Effector memory CD8-positive, alpha-beta T cell (primary cell): ENCODE measurements at places on chromosomes 16 and 17.

- DNase-seq, result no peak
- no peaks in the 10 kb centered on the region for H3K36me3 ChIP-seq
- no peaks in the 10 kb centered on the region for H3K27me3 ChIP-seq
- no peak overlapping the region for H3K27ac ChIP-seq
- H3K4me3 ChIP-seq, result no peak overlapping the region
These were observed 586.0 kb downstream of the TOX3 start for GRCh38 chr16:51960931-51961330.

GRCh38 chr17:78412403-78412802, 34.0 kb downstream of the PGS1 start:
- no peak for DNase-seq
- H3K36me3 ChIP-seq, result peaks cover 24% of the 10 kb centered on the region
- peak overlapping the region; percentile 94 for H3K27ac ChIP-seq
- peak overlapping the region; percentile 54 for H3K4me3 ChIP-seq
- peaks cover 52% of the 10 kb centered on the region for H3K4me1 ChIP-seq
- H3K27me3 ChIP-seq, result no peaks in the 10 kb centered on the region

DNA sequence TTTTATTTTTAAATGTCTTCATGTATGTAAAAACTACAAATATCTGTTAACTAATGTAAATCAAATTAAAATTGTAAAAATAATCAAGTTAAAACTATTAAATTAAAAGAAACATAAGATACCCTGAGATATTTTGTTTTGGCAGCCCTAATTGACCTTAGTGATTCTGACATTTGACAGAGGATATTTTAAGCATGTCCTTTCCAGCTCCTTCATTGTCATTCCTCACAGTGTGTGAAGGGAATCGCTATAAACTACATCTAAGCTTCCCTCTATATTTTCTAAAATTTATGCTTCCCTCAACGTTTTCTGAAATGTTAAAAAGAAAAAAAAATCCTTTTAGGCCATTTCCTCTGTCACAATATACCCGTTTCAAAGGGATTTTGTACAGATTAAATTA, 20.2 kb downstream of the CEP112 start:
- peaks cover 3% of the 10 kb centered on the region for H3K36me3 ChIP-seq
- H3K4me1 ChIP-seq, result no peaks in the 10 kb centered on the region
- H3K4me3 ChIP-seq, result no peak overlapping the region
- no peak for DNase-seq

- peaks cover 42% of the 10 kb centered on the region for H3K36me3 ChIP-seq
- DNase-seq, result no peak
- no peaks in the 10 kb centered on the region for H3K27me3 ChIP-seq
- H3K4me1 ChIP-seq, result peaks cover 10% of the 10 kb centered on the region
These were observed 12.4 kb downstream of the TAC4 start for GRCh38 chr17:49835472-49835871.

DNA sequence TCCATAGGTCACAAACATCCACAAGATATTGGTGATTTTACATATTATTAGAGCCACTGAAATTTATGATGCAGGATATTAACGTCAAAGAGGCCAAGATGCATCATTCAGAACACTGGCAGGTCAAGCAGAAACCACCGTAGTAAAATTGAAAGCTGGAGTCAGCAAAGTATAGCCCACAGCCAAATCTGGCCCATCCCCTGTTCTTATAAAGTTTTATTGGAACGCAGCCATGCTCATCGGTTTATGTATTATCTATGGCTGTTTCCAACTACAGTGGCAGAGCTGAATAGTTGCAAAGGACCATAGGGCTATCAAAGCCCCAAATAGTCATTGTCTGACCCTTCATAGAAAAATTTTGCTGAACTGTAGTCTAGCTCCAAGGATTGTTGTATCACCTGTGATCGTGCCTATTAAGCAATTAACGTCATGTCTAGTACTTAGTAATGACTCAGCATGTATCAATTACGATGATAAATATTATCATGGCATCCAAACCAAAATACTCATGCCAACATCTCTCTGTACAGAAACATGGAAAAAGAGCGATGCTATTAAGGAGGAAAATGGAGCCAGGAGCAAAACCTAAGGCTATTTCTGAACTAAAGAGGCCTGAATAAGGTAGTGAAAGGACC, 165.6 kb downstream of the IRX3 start:
- H3K4me1 ChIP-seq, result peaks cover 1% of the 10 kb centered on the region
- H3K36me3 ChIP-seq, result no peaks in the 10 kb centered on the region
- no peaks in the 10 kb centered on the region for H3K27me3 ChIP-seq
- no peak overlapping the region for H3K27ac ChIP-seq
- DNase-seq, result no peak
